SJSA1 (cell line): ENCODE measurements at places on chromosomes 4 and X. TPM values are rescaled to one million over a fixed set of nuclear protein-coding genes. Genes with fewer than 3 reads are reported as not detected.
A peak's percentile ranks its signal among the peaks of the same experiment; 100 is the strongest.

Gene CT47C1
- total RNA-seq: not detected in 2 replicates

DNA sequence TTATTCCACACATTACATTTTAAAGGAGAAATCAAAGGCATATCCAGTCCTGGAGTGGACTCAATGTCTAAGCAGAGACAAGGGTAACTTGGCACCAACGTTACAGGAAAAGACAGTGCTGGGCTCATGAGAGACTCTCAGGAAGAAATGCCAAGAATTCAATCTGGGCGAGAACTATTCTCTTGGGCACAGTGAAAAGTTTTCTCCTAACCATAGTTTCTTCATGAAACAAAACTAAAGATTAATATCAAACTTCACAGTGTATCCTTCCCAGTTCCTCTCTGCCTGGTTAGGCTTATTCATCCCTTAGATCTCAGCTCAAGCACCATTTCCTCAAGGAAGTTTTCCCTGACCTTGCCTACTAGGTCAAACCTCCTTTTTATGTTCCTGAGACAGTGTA is 109.4 kb upstream of the TLL1 start:
- DNase-seq: no peak

Gene MAP7D2
- total RNA-seq: 0.11 TPM in 1 of 2 replicates, not detected in the other

DNA sequence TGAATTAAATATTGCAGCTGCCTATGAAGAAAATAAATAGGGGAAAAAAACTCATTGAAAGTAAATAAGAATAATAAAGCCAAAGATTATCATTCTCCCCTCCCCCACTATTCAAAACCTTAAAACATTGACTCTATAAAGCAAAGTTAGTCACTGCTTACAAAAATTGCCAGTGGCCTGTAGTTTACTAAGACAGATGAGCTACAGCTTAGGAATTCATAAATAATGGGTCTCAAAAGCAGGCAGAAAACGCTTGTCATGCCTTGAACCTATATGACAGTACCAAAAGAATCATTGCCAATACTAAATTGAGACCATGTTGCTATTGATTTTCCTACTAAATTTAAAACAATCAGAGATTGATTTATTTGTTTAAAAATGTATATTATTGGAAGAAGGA is 78.9 kb downstream of the SLC10A7 start:
- no peak for DNase-seq

DNA sequence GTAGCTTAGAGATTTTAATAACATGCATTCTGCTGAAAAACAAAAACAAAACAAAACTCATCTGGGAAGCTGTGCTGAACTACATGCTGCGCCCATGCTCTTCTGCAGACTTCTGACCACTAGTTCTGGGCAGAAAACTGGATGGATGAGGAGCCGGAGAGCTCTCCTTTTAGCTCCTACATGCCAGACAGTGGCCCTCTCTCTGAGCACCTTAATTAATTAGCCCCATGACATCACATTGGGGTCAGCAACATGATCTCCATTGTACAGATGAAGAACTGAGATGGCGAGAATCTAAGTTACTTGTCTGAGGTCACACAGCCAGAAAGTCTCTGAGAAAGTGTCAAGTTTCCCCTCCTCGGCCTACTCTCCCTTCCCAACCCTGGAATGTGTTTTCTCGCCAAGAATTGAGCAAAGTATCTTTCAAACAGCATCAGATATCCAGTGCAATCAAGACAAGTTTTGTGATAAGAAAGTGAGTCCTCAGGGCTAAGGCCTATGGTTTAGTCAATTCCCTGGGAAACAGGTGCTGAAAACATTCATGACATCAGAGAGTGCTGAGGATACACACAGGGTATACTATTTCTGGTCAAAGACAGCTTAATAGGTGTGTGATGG is 21.6 kb downstream of the SCD5 start:
- DNase-seq: no peak

Gene ADH4
- not detected in 2 replicates for total RNA-seq

- DNase-seq: no peak
Observed at GRCh38 chr4:56859841-56860240, 38.3 kb upstream of the SPINK2 start.

Gene PROM1
- 0.47 TPM in 1 of 2 replicates, not detected in the other for total RNA-seq

Gene CYLC1
- total RNA-seq: not detected in 2 replicates

Gene RAI2
- total RNA-seq: 0.13 TPM in 1 of 2 replicates, not detected in the other

DNA sequence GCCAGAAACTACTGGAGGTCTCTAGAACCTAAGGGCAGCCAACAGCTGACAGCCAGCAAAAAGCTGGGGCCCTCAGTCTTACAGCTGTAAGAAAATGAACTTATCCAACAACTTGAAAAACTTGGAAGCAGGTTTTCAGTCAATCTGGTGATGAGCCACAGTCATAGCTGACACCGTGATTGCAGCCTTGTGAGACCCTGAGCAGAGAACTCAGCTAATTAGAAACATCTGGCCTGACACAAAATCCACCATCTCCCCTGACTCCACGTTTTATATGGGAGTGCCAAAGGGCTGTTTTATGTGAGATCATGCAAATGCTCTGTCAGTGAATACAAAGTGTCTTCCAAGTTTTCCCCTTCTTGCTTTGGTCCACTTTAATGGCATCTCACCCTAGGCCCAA is 198.8 kb upstream of the DCAF8L1 start:
- no peak for DNase-seq

GRCh38 chr4:146308951-146309350 is 94.6 kb downstream of the REELD1 start:
- peak; percentile 45 for DNase-seq

GRCh38 chr4:144583658-144584057 is 62.3 kb upstream of the HHIP start:
- no peak for DNase-seq

DNA sequence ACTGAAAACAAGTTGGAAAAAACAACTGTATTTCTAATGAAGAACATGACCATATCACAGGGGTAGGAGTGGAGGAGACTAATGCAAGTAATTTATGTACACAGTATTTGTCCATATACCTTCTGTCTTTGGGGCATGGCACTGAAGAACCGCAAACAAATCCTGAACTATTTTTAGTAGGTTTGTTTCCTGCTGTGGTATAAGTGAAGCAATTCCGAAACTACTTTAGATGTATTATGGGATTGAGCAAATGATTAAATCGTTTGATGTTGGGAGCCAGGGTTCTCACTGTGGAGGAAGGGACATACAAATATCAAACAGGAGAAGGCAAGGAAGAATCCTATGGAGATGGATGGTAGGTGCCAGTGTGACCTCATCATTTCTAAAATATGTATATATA is 18.9 kb upstream of the SH3KBP1 start:
- no peak for DNase-seq

GRCh38 chrX:24553011-24553410 is 87.9 kb downstream of the PDK3 start:
- no peak for DNase-seq

- DNase-seq: no peak
Observed at GRCh38 chrX:49761481-49761880, 65.7 kb upstream of the PAGE1 start.

DNA sequence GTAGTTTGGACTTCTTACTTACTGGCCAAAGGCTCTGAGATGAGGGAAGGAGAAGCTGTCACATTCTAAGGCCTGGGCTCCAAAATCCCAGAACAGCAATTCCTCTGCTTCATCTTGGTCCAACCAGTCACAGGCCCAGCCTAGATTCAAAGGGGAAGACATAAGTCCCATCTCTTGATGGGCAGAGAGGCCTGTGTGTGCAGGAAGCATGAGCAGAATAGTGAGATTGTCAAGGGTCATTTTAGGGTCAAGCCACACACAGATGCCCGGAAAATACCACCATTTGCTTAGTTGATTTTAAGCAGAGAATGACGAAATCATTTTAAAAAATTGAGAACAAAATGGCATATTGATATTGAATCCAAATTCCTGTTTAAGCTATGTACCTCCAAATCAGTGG is 580.9 kb upstream of the ZFP42 start:
- no peak for DNase-seq

DNA sequence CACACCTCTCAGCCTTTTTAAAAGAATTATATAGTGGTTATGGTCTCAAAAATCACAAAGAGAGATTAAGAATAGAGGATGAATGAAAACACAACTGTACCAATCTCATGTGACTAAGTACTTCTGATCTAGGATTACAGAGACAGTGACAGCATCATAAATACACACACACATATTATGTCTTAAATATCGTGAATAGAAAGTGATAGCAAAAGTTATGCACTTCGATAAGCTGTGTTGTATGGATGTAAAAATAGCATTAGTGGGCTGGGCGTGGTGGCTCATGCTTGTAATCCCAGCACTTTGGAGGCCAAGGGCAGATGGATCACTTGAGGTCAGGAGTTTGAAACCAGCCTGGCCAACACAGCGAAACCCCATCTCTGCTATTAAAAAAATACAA is 25.0 kb downstream of the GYPA start:
- no peak for DNase-seq

DNA sequence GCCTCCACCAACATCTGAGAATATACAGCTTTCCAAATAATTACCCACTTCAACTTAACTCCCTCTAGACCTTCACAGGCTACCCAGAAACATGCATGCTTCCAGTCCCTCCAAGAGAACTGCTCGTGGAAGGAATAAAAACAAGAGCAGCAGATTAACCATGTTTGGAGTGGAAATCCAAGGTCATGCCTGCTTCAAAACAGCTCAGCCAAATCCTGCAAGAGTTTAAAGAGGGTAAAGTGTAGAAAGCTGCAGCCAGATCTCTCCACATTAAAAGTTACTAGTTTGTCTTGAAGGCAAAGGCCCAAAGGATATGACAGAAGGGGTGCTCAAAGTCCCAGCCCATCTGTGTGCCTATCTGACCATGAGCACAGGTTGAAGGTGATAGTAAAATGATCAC is 139.3 kb downstream of the RNF150 start:
- DNase-seq: no peak

Gene XAGE1A
- total RNA-seq: not detected in 2 replicates

- DNase-seq: no peak
Observed at GRCh38 chr4:114601304-114602052, 2.9 kb downstream of the UGT8 start.

DNA sequence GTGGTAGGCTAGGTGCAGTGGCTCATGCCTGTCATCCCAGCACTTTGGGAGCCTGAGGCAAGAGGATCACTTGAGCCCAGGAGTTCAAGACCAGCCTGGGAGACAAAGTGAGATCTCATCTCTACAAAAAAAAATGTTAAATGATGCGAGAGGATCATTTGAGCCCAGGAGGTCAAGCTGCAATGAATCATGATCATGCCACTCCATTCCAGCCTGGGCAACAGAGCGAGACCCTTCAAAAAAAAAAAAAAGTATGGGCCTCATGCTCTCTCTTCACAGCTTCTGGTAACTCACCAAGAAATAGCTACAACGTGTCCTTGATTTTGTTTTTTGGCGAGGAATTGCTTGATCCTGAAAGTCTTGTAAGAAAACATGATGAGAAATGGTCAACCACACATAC is 1.3 kb downstream of the ACE2 start:
- no peak for DNase-seq

DNA sequence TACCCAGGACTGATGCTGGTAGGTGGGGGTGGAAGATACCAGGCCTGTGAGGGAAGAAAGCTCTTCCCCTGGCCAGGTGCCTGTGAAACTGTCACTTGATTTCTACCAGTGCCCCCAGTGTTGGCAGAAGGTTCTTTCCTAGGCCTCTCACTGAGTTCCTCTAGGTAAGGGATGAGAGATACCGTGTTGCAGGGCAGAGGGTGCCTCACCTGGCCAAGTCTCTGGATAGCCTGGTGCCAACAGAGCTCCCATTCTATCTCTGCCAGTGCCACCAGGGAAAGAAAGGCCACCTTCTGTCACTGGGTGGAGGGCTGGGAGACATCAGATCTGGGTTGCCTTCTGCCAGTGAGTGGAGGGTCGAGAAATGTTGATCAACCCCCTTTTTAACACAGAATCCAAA is 94.1 kb downstream of the RTL5 start:
- DNase-seq: no peak

DNA sequence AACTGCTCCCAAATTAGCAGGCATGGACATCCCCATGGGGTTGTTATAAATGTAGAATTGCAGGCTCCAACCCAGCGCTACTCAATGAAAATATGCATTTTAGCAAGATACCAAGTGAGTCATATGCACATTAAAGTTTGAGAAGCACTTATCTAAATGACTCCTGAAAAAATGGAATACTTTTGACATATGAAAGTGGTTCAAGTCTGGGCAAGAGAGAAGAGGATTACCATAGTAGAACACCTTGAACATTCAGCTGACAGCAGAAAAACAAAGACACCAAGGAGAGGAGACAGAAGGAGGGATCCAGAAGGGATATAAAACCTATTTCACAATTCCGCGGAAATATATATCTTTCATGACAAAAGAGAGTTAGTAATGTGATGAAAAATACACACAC is 63.2 kb upstream of the CT83 start:
- no peak for DNase-seq

GRCh38 chr4:79759793-79760192 is 313.2 kb downstream of the ANTXR2 start:
- DNase-seq: no peak

- DNase-seq: no peak
Observed at GRCh38 chrX:77087529-77088169, 359.5 kb upstream of the FGF16 start.

Gene NUDT11
- total RNA-seq: 12.2 and 12.3 TPM in 2 replicates

Gene PSAPL1
- not detected in 2 replicates for total RNA-seq

Gene CT45A5
- not detected in 2 replicates for total RNA-seq

DNA sequence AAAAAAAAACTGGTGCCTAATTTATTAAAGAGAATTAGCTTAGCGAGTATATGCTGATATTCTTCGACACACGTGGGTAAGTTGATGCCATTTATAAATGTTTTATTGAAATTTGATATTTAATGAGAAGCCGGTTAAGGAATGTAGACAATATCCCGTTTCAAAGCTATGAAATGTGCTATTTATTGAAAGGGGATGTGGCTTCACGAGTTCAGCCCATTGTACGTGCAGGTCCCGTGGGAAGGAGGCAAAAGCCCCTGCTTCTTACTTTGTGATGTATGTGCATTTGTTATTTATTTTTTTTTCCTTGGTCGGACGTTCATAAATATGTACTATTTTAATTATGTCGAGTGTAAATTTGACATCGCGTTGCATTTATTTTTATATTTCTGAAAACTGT is 20.2 kb downstream of the SHOX start:
- no peak for DNase-seq

- no peak for DNase-seq
Observed at GRCh38 chr4:169234137-169234855, 36.5 kb downstream of the SH3RF1 start.

DNA sequence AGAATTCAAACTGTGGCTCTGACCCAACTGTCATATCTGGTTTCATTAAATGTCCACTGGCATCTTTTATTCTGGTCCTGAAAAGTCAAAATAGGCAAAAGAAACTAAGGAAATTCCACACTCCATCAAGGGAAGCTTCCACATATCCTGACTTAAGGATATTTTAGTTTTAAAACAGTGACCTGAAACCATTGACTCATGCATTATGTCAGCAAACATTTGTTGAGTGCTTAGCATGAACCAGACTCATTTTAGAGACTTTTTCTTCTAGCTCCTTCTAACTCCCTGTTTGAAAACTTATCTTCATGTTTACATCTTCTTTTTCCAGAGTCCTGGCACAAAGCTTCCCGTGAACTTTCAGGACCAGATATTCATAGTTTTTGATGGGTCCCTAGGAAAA is 6.9 kb upstream of the CXCL1 start:
- DNase-seq: no peak

- no peak for DNase-seq
Observed at GRCh38 chr4:74615411-74615810, 170.5 kb downstream of the AREG start.

- no peak for DNase-seq
Observed at GRCh38 chrX:130896026-130896425, 7.0 kb downstream of the ENOX2 start.

- peak; percentile 15 for DNase-seq
Observed at GRCh38 chr4:66482186-66482585, 811.9 kb upstream of the EPHA5 start.
